Dorsolateral prefrontal cortex (tissue), 122 donors: ENCODE measurements at places on chromosomes 16 and 17.

DNA sequence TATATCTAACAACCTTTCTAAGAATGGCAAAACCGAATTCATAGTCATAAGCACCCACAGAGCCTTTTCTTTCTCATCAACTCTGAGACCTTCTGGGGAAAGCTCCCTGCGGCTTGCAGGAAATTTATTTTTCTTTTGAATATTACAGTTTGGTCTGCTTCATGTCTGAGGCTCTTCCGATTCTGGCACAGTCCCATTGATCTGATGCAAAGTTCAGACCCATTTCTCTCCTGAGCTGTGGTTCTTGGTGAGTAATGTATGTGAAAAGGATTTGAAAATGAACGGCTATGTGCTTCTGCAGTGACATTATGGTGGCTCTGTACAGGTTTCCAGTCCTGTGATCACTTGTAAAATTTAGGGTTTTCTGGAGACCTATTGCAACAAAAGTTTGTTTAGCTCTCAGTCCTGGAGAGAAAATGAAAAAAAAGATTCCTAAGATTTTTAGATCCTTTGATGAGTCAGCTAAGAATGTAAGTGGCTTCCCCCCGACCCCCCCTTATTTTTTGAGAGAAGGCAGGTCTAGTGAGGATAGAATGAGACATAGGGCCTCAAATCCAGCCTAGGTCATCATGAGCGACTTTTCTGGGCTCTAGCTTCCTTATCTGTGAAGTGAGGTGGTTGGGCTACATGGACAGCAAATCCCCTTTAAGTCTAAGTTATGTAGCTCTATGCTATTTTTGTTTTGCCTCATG is 4.6 kb downstream of the GAN start:
- DNase-seq = no peak

DNA sequence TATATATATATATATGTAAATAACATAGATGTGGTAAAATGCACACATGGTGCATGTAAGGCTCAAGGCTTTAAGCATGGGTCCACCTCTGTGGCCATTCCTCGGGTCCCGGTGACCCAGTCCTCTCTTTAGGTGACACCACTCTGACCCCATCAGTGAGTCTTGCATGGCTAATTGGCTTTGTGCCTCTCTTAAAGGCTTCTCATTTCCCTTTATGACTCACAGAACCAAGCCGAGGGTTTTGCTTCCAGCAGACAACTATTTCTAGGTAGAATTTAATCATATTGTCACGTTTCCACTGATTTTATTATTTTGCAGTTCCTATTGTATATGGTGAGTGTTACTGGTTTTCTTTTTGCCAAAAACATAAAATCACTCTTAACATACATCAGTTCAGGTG is 59.7 kb downstream of the PLCG2 start:
- no peak for DNase-seq

DNA sequence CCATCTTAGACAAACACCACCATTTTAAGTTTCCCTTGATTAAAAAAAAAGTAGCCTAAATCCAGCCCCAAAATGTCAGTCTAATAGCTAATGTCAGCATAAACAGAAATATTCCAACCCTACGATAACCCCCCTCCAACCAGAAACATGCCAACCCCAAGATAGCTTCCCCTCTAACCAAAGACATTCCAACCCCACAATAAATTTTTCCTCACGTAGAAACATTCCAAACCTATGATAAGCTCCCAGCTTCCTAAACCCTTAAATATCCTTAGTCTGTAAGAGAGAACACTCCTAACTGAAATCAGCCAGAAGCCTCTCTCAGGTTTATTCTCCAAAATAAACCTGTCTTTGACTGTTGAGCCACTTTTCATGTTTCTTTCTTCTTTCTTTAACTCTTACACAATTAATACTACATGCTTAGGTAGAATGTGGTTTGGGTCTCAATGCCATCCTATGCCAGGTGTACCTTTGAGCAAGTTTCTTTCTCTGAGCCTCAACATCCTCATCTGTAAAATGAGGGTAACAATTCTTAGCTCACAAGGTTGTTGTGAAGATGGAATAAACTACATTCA is 10.5 kb upstream of the KRT38 start:
- DNase-seq = no peak

- DNase-seq = no peak
These were observed 33.9 kb upstream of the GSE1 start for GRCh38 chr16:85579191-85579590.

- DNase-seq = no peak
These were observed 92.7 kb downstream of the LITAF start for GRCh38 chr16:11494029-11494428.

- no peak for DNase-seq
These were observed at the start of gene TMC6 for GRCh38 chr17:78128551-78129350. TMC6 (minus strand) TSS chr17:78128755; CDS start chr17:78126832, 1,923 bp downstream.

DNA sequence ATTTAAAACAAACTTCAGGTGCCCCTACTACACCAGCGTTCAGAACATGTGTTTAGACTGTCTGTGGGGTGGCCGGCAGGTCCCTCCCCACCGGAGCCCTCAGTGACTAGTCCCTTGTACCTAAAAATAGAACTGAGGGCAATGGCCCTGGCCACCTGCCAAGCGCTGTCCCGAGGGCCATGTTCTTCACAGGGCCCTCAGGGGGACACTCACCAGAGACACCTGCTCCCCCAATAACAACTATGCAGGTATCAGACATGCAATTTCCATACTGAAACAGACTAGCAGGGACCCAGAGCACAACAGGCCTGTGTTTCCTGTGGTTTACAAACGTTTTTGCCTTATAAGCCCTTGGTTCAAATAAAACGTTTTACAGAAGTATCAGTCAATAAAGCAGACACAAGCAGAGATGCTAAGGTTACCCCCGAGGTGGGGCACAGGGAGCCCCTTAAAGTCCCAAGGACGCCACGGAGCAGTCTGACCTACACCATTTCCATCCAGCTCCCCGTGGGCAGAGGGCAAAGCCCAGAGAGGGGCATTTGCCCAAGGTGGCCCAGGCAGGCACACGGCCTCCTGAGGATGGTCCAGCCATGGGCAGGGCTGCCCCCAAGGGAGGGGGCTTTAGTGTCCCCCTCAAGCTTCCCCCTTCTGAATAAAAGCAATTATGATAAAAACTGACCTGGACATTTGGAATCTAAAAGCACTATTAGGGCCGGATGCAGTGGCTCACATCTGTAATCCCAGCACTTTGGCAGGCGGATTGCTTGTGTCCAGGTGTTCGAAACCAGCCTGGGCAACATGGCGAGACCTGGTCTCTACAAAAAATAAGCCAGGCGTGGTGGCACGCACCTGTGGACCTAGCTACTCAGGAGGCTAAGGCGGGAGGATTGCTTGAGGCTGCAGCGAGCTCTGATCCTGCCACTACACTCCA is 896 bp upstream of the MYLK3 start:
- no peak for DNase-seq

GRCh38 chr17:17079336-17079735 is 37.1 kb downstream of the MPRIP start:
- no peak for DNase-seq

- no peak for DNase-seq
These were observed 2.4 kb downstream of the FBRS start for GRCh38 chr16:30660424-30661261.

DNA sequence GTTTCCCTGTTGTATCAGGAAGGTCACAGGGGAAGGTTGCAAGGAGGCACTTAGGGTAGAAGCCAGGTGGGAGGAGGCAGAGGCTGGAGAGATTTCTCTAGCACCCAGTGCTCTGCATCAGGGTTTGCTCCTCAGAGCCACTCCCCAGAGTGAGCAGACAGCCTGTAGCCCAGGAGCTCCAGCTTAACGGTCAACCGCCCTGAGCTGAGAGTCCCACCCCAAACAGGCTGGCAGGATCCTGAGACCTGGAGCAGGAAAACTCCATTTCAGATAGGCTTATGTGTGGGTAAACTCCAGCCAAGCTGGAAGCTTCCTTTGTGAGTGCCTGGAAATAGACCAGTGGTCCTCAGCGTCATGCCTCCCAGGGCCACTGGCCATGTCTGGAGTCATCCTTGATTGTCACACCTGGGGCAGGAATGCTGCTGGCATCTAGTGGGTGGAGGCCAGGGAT is 37.9 kb downstream of the MPRIP start:
- no peak for DNase-seq

DNA sequence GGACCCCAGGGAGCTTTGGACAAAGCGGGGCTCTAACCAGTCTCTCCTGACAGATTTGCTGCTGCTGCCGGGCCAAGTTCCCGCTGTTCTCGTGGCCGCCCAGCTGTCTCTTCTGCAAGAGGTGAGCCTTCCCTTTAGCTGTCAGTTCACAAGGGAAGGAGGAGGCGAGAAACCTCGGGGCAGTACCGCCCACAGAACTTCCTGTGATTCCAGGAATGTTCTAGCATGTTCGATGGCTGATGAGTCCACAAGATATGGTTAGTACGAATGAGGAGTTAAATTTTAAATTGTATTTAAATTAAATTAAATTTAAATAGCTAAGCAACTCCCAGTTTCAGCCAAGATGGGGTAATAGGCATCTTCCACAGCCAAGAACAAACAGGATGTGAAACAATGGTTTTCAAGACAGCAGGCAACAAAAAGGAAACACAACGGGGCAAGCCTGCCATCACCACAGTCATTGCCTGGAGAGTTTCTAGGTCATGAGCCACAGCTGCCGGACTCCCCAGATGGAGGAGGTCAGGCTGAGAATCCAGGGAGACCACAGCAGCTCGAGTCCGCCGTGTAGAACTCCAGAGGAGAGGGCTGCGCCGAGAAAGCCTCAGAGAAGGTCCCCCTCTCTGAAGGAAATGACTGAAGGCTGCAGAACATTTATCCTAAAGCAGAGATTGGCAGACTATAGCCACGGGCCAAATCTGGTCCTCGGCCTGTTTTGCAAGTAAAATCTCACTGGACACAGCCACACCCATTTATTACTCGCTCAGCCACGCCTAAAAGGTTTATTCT is 9.5 kb upstream of the TCF25 start:
- no peak for DNase-seq

- no peak for DNase-seq
These were observed 60.3 kb upstream of the CIBAR2 start for GRCh38 chr16:85172455-85173145.
